Tibial nerve (tissue), 4 donors: ENCODE measurements at places on chromosomes 5 and 9.

DNA sequence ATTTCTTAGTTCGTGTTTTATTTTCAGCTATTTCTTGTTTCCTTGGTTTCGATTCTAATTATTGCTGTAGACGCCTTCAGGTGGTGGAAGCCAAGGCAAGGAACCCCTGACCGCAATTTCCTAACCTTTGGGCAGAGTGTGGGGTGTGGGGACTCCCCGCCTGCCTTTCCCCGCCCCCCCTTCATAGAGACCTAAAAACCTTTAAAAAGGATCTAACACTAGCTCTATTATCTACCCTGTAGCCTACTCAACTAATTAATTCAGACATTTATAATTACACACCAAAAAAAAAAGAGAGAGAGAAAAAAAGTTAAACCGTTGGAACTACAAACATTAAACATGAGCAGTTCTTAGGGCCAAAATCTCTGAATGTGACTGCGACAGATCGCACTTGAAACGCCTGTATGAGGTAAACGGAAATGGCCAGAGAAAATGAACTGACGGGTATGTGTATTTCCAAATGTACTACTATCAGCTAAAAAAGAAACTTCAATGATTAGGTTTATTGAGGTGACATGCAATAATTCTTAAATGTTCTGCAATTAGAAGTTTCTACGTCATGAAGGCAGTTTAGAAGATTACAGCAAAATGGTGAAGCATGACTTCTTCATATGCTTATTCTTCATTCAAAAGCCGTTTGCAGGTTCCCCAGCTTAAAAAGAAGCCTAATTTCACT is 19.0 kb upstream of the FER start:
- DNase-seq: no peak

DNA sequence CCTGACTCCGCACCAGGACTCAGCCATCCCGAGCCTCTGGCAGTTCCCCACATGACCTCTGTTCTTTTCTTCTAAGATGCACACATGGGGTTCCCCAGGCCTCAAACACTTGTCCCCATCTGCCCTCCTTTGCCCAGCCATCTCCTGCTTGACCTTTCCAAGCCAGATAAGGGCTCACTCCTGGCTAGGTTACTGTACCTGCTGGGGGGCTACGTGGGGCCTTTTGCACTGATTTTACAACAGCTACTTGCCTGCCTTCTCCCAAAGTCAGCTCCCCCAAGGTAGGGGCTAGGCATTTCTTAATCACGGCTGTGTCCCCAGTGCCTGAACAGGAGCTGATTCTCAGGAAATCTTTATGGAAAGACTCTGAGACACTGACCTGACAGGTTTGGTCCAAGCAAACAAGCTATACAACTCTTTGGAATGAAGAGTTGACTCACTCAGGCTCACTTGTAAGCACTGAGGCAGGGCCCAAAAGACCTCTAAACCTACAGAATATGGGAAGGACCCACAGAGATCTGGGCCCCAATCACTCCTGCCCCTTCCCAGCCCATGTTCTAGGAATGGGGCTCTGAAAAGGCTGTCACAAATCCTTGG is 2.5 kb downstream of the MACROH2A1 start:
- DNase-seq: no peak

GRCh38 chr9:38082446-38083287 is 13.6 kb upstream of the SHB start:
- no peak for DNase-seq

DNA sequence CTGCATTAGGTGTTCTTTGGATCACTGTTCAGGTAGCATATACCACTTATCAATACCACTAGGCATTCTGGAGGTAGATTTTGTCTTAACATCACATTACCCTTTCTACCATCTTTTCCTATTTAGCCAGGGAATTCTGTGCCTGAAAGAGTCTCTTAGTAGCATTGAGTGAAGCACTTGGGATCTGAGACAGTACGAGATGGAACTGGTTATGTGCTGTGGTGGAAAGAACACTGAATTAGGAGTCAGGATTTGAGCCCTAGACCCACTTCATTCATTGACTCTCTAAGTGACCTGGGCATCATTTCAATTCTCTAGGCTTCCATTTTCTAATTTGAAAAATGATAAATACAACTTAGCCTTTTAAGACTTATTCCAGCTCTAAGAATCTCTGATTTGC is 291.1 kb downstream of the DMAC1 start:
- no peak for DNase-seq

DNA sequence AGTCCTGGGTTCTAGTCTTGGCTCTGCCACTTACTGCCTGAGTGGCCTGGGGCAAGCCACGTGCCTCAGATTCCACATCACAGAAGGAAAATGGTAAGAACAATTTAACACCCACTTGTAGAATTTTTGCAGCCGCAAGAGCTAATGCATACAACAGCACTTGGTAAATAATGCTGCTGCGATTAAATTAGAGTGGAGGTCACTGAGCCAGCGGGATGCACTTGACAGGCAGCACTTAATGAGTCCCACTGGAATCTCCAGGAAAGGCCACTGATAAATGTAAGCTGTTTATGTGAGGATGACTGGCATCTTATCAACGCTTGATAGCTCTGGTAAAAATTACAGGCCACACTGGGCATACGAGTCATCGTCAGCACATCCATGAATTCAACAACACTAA is 59.4 kb upstream of the UBTD2 start:
- DNase-seq: no peak

DNA sequence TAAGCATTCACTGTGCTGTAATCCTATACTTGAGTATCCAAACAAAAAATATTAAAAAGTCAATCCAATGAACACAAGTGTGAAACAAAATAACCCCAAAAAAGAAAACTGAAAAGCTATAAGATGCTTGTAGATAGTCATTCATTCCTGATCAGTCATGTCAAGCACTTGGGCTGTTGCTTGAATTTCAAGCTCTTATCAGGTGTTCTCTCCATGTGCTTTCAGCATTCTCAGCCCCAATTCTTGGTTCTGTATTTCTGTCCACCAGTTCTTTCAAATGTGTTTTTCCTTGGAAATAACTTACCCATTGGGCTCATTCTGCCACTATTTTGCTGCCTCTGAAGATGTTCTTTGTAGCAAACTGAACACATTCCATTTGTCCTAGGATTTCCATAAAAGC is 4.7 kb downstream of the ZFAND5 start:
- no peak for DNase-seq

DNA sequence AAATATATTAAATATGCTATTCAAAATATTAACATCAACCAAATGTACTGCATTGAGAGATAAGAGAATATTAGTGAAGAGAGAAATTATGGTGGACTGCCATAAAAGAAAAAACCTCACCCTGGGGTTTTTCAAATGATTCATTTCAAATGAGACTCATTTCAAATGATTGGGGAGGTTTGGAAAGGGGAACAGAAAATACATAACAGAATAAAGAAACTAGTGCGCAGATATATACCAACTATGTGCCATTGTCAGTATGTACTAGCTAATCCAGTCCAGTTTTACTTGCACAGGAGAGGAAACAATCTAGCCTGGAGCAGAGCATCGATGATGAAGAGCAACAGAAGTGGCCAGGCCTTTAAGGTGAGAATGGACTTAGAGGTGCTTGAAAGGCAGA is 651.6 kb upstream of the RORB start:
- DNase-seq: no peak

DNA sequence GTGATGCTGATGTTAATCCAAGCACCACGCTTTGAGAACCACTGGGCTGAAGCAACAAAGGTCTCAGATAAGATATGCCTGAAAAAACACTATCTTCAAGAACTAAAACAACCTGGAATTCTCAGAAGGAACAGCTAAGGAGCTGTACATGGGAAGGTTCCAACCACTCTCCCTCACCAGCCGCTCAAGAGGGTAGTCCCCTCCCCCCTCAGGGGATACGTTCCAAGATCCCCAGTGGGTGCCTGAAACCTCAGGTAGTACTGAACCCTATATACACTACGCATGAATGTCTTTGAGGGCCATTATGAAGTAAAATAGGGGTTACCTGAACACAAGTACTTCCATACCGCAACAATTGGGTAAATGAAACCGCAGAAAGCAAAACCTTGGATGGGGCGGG is 1.9 kb downstream of the BOD1 start:
- DNase-seq: no peak

- DNase-seq: no peak
Observed at GRCh38 chr5:126020770-126021169, 402.4 kb upstream of the GRAMD2B start.

- no peak for DNase-seq
Observed at GRCh38 chr5:94249430-94249829, 369.0 kb downstream of the KIAA0825 start.

DNA sequence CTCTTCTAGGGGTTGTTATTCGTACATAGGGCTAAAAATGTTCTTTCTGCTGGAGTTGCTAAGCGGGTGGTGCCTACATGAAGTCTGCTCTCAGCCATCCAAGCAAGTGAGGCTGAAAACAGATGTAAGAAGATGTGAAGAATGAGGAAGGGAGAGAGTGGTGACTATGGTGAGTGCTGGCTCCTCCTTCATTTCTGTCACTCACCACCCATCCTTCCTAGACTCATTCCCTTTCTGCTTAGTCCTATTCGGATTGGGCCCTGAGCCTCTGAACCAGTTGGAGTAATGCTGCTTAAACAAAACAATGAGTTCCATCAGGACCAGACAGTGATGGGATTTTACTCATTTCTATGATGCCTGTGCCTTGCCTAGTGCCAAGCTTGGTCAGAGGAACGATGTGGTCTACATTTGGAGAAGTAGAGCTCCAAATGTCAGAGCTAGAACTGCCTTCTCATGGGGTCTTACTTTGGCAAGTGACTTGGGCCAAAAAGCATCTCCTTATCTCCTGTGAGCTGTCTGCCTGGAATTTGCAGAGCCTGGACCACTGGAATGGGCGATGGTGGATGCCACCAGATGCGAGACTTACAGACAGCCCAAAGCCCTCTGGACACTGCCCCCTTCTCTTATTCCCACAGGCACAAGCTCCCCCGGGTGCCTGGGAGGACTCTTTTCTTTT is 192.9 kb downstream of the FBXL7 start:
- no peak for DNase-seq

GRCh38 chr5:107196500-107197059 is 474.2 kb downstream of the EFNA5 start:
- no peak for DNase-seq

DNA sequence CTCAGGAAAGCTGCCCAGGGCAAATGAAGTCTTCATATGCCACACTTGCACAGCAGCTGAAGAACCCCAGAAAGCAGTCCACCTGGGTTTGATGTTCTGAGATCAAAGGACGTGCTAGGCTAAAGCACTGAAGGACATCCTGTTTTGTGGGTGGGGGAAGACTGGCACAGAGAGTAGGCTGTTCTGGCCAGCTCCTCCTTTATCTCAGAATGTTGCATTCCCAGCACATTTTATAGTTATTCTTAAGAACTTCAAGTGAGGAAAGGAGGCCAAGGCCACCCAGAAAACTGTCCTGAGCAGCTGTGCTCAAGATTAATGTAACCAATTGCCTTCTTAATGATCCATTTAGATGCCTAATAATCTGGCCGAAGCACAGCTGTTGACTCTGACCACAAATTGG is 10.9 kb downstream of the SHOC1 start:
- DNase-seq: no peak

- DNase-seq: no peak
Observed at GRCh38 chr9:16828340-16829281, 41.9 kb downstream of the BNC2 start.

GRCh38 chr5:132180134-132180745 is 47.4 kb downstream of the P4HA2 start:
- no peak for DNase-seq

GRCh38 chr9:68500457-68501381 is 40.0 kb downstream of the TMEM252 start:
- DNase-seq: no peak

DNA sequence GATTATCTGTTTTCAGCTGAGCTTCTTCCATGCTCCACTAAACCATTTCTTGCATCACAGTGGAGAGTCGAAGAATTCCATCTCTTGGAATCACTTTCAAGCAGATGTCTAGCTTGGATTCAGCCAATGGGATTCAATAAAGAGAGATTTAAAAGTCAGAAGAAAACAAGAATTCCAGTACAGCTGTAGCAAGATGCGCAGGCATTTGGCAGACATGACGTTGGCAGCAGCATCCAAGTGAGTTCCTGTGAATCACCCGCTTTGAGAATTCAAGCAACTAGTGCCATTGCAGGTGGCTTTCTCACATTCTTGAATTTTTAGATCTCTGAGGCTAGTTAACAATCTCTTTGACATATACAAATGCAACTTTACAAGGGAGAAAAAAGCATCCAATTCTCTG is 467.0 kb downstream of the CDH10 start:
- DNase-seq: no peak

DNA sequence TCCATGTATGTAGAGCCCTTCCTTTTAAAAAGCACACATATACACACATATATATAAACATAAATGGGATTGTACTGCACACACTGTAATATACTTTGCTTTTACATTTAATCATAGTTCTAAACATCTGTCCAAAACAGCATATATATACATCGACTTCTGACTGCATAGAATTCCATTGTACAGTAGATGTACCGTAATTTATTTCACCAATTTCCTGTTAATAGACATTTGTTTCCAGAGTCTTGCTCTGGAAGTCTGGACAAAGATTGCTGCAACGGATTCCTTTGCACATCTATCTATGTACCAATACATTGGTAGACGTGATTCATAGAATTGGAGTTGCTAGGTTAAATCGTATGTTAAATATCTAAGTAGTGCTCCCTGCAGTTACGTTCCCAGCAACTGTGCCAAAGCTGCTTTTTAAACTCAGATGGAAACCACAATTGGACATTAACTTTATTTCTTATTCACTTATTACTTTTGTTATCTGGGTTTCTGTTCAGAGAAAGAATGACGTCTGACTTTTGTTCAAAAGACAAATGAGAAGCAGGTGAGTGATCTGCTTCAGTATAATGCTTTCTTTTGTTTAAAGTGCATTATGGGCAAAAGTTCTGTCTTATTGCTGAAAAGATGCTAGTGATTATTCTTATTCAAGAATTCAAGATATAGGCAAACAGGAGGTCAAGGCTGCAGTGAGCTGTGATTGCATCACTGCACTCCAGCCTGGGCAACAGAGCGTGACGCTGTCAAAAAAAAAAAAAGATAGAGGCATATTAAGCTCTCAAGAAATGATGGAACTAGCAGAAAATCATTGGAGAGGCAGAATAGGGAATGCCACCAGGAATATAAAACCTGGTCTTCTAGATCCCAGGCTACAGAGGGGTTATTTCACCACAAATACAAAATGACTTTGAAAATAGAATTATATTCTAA is 138.2 kb downstream of the FGF1 start:
- DNase-seq: no peak

GRCh38 chr5:61272688-61273087 is 59.4 kb upstream of the ZSWIM6 start:
- no peak for DNase-seq

DNA sequence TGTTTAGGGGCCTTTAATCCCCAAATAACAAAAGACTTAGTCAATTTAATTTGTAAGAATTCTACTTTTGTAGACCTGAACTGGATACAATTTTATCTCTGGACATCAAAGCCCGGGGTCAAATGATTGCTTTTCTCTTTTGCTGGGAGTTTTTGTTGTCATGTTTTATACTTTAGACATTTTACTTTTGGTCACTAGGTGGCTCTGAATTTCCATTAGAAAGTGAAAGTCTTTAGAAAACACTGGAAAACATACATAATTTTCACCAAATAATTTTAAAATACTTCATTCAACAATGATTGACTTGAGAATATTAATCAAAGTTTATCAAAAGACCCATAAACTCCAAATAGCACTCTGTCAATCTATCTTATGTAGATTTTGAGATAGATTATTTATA is 2.8 kb upstream of the PCA3 start:
- DNase-seq: no peak
